Vagina (tissue), 2 donors: ENCODE measurements at places on chromosomes 4 and X. TPM values are rescaled to one million over a fixed set of nuclear protein-coding genes. Genes with fewer than 3 reads are reported as not detected.

AR gene
- total RNA-seq: 35.1 TPM

F8A3 gene
- 5.2 TPM for total RNA-seq

CXCL5 gene
- total RNA-seq: not detected

CSAG1 gene
- total RNA-seq: not detected

AMTN gene
- not detected for total RNA-seq

CENPVL3 gene
- total RNA-seq: not detected

ETDA gene
- total RNA-seq: not detected

PDZD4 gene
- total RNA-seq: 10.3 TPM

S100G gene
- not detected for total RNA-seq

CT47B1 gene
- total RNA-seq: not detected

PLRG1 gene
- 41.3 TPM for total RNA-seq

NDP gene
- 3.7 TPM for total RNA-seq
